ENCODE measurements at places on chromosomes 6 and 20.

DNA sequence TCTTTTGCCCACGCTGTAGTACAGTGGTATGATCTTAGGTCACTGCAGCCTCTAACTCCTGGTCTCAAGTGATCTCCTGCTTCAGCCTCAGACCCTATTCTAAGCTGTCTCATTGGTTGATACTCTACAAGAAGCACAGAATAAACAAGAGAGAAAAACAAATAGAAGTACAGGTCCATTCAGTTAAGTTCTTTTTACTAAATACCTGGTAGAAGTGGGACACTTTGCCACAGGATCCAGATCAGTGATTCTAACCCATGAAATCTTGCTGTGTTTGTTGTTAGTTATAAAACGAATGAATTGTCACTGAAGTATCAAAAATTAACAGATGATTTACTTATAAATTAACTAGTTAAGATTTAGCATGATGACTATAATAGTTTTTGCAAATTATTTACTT, 76.7 kb downstream of the SCAND1 start:
- DNase-seq: no peak

DNA sequence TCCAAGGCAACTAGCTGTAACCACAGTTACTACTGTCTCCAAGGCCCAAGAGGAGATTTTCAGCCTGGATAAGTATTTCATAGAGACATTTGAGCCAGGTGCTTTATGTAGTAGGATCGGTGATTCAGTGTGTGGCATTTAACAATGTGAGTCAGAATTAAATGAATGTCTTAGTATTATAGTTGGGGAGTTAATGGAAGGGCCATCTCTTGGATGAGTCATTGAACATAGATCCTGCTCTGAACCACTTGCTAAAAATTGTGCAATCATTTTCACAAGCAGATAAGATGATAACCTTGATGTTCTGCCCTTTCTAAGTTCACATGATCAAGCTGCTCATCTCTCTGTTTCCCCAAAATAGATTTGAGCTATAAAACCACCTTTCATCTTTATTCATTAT, 668.9 kb upstream of the CITED2 start:
- DNase-seq: no peak

GRCh38 chr20:57573894-57574293, 13.0 kb downstream of the PCK1 start:
- DNase-seq: no peak

DNA sequence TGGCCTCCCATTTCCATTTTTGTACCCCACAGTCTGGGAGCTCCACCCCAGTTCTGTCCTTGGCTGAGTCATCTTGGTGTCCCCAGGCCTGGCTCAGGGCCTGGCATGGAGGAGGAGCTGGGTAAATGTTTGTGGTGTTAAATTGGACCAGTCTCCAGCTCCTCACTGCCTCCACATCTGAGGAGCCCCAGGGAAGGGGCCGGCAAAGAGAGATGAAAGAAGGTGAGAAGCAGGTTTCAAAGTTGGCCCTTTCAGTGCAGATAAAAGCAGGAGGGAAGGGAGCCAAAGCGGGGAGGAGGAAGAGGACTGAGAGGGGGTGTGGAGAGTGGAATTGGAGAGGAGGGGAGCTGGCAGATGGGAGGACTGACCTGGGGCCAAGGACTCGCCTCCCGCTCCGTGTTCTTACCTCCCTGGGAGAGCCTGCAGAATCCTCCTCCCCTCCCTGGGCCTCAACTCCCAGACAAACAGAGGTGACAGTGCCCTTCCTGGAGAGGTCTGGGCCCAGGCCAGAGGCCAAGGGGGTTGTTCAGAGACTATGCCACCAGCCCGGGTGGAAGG, 89.0 kb downstream of the CD40 start:
- DNase-seq: no peak

DNA sequence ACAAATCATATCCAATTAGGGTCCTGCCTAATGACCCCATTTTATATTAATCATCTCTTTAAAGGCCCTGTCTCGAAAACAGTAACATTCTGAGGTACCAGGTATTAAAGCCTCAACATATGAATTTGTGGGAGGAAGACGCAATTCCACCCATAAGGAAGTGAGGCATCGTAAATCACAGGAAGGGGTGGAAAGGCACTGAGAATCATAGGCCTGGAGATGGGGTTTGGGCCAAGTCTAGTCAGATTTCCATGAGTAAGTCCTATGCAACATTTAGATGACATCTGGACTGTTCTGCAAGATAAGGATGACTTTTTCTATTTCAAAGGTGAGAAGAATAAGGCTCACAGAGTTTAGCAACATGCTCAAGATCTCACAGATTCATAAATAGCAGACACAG, 534.0 kb downstream of the KHDRBS2 start:
- no peak for DNase-seq

Data from cortex of kidney (tissue), 1 donor.